ENCODE measurements at places on chromosomes 1 and 21.

DNA sequence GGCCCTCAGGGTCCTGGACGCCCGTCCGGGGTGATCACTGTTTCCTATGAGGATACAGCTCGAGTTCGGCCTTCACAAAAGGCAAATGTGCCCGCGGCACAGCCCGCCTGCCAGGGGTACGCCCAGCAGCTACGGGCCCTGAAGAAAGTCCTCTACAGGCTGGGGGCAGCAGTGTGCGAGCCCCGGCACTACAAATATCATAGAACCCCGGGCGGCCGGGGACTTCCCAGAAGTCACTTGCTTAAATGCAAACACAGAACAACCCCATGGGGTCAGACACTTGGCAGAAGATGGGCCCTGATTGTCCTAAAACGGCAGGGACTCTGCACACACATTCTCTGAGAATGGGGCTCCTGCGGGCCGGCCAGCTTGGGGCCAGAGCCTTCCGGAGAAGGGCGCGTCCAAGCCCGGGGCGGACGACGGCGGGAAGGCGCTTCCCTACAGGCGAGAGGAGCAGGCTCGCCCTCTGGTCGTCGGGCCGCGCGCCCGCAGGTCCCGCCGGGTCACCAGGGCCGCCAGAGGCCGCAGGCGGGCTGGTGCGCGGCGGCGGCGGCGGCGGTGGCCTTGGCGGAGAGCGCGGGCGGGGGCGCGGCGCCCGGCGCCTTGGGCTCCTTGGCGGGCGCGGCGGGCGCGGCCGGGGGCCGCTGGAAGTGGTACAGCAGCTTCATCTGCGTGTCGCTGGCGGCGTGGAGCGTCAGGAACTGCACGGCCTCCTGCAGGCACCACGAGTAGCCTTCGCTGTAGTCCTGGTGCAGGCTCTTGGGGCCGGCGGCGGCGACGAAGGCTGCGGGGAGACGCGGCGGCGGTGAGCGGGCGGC lies 888 bp downstream of the HES5 start:
- DNase-seq = no peak

- no peak for DNase-seq
Observed at GRCh38 chr1:168340781-168341482, 60.3 kb downstream of the TBX19 start.

- DNase-seq = no peak
Observed at GRCh38 chr1:43481491-43481890, 27.8 kb upstream of the HYI start.

GRCh38 chr1:51472359-51472758 lies 46.7 kb downstream of the EPS15 start:
- no peak for DNase-seq

- no peak for DNase-seq
Observed at GRCh38 chr1:2121101-2121691, 71.0 kb downstream of the PRKCZ start.

GRCh38 chr1:197171531-197171930 lies 25.1 kb upstream of the ASPM start:
- DNase-seq = no peak

DNA sequence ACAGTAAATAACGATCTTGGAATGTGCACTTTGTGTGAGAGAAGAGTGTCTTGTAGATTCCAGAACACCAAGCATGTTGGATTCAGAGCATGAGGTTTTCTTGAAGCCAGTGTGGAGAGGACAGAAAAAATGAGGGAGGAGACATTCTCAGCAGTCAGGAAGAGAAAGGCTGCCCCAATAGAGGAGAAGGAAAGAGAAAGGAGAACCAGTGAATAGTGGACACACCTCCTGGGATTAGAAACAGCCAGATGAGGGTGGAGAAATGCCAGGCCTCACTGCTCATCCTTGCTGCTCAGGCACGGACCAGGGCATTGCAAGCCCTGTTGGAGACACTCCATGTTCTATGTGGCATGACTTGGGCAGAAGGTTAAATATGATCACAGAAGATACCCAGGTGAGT lies 69.0 kb upstream of the KAZN start:
- DNase-seq = no peak

- DNase-seq = no peak
Observed at GRCh38 chr21:34599534-34600101, 15.3 kb downstream of the RCAN1 start.

- no peak for DNase-seq
Observed at GRCh38 chr1:64492424-64492823, 22.5 kb downstream of the CACHD1 start.

GRCh38 chr1:220552672-220553260 lies 24.8 kb downstream of the MARK1 start:
- no peak for DNase-seq

- DNase-seq = no peak
Observed at GRCh38 chr1:56676571-56677035, 31.5 kb downstream of the PRKAA2 start.

GRCh38 chr1:6370006-6370405 lies 23.6 kb downstream of the ACOT7 start:
- DNase-seq = no peak

DNA sequence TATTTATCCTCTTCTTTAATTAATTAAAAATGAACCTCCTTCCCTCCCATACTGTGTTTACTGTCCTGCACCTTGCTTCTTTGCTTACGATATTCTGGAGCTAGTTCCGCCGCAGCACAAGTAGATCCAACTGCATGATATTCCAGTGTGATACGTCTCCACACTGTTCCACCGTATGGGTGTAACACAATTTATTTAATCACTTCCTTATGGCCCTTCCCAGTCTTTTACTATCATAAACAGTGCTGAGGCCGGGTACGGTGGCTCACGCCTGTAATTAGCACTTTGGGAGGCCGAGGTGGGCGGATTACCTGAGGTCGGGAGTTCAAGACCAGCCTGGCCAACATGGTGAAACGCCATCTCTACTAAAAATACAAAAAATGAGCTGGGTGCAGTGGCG lies 25.7 kb downstream of the CNST start:
- no peak for DNase-seq

DNA sequence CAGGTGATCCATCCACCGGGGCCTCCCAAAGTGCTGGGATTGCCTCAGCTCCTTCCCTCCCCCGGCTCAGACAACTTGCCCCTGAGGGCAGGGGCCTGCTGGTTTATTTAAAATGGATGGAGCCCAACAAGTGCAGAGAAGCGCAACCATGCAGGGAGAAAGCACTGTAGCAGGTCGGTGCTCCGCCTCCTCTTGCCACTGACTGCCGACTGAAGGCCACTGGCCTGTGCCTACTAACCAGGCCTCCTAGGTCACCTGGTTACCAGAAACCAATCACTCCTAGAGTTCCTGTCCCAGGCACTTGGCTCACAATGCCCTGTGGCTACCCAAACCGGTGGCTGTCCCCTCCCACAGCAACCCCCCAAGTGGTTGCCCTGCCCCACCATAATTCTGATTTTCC lies 35.9 kb downstream of the ZNF695 start:
- DNase-seq = no peak

DNA sequence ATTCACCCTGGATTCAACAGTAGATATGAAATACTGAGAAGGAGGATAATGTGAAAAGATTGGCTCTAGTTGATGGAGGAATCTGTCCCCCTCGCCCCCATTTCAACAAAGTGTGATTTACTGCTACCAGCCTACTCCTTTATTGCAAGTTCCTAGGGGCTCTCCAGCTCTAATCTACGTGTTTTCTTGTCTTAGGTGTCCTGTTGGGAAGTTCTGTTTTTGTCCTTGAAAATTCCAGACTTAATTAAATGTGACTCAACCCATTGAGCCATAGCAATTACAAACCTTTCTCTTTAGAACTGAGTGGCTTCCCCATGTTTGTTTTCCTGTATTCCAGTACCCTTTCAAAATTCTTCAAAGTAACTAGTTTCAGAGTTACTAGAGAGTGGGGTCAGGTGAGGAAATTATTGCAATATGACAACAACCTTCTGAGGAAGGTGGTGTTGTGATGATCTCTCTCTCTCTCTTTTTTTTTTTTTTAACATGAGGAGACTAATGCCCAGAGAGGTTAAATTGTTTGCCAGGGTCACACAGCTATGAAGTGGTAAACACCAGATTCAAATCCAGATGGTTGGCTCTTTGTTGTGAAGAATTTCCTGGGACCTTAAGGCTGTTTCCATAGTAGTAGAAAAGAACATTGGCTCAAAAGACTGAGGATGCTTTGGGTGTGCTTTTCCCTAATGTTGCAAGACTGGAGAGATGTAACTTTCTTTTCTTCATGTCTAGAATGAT lies 3.5 kb downstream of the RGL1 start:
- no peak for DNase-seq

GRCh38 chr1:183879494-183879893 lies 74.6 kb downstream of the RGL1 start:
- no peak for DNase-seq

GRCh38 chr1:66502086-66502485 lies 31.9 kb upstream of the SGIP1 start:
- no peak for DNase-seq

GRCh38 chr1:221089803-221090202 lies 210.6 kb downstream of the HLX start:
- DNase-seq = no peak

DNA sequence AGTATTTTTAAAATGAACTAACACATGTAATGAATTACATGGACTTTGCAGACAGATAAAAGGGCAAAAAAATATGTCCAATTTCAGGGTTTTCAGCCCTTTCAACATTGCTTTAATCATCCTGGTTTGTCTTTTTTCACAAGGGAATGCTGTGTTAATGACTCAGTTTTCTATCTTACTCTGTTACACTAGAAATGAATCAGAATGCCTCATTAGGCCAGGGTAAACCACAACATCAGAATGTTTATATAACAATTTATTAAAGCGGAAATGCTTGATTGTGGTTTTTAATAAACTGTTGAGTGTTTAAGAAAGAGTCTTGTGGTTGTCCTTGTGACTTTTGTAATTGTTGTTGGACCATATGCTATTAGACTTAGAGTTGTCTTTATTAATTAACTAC lies 13.5 kb downstream of the GORAB start:
- DNase-seq = no peak

DNA sequence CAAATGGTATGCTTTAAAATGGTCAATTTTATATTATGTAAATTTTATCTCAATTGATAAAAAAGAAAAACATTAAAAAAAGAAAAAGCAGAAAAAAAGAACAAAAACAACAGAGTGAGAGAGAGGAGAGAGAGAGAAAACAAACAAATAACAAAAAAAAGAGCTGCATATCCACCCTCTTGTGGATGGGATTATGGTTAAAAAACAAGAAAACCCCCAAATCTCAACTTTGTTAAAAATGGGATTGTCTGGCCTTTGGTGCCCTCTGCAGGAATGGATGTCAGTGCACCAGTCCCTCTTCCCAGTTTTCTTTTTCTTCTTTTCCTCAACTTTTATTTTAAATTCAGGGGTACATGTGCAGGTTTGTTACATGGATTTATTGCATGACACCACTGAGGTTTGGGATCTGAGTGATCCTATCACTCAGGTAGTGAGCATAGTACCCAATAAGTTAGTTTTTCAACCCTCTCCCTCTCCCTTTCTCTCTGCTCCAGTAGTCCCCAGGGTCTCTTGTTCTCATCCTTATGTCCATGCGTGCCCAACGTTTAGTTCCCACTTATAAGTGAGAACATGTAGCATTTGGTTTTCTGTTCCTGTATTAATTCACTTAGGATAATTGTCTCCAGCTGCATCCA lies 28.1 kb downstream of the RNF187 start:
- DNase-seq = no peak

- DNase-seq = no peak
Observed at GRCh38 chr21:28410256-28410655, 582.4 kb downstream of the LTN1 start.

- DNase-seq = no peak
Observed at GRCh38 chr1:9510130-9510529, 29.1 kb upstream of the SLC25A33 start.

- DNase-seq = no peak
Observed at GRCh38 chr1:47948126-47948525, 49.1 kb downstream of the TRABD2B start.

- no peak for DNase-seq
Observed at GRCh38 chr1:6970221-6970620, 185.0 kb downstream of the CAMTA1 start.

- DNase-seq = no peak
Observed at GRCh38 chr1:163072658-163073057, 3.5 kb downstream of the RGS4 start.

DNA sequence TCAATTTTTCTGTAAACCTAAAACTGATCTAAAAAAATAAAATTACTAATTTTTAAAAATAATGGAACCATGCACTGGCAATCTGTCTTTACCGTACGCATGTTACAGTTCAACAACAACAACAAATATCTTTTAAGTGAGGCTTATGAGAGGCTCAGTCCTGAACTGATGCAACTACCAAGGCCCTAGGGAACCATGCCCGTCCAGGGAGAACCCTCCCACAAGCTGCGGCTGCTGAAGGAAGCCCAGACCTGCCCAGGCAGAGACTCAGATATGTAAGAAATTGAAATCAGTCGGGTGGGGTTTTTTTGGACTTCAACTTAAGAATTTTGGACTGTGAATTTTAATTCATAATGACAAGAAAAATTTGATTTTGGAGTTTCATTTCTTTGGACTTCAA lies 91.1 kb downstream of the NPHP4 start:
- no peak for DNase-seq

DNA sequence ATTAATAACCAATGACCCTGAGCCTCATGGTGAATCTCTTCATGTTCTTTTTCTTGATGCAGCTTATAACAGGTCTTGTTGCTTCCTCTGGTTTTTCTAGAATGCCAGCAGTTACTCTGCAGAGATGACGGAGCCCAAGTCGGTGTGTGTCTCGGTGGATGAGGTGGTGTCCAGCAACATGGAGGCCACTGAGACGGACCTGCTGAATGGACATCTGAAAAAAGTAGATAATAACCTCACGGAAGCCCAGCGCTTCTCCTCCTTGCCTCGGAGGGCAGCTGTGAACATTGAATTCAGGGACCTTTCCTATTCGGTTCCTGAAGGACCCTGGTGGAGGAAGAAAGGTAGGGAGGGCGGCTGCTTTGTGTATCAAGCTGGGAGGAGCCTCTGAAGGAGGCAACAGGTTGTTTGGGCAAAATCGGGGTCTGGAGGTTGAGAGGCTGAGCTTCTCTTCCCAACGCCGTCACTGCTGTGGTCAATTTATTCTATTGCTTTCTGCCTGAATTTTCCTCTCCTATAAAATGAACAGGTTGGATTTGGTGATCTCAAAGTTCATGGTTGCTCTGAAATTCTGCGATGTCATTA lies 6.7 kb downstream of the ABCG1 start:
- DNase-seq = no peak

DNA sequence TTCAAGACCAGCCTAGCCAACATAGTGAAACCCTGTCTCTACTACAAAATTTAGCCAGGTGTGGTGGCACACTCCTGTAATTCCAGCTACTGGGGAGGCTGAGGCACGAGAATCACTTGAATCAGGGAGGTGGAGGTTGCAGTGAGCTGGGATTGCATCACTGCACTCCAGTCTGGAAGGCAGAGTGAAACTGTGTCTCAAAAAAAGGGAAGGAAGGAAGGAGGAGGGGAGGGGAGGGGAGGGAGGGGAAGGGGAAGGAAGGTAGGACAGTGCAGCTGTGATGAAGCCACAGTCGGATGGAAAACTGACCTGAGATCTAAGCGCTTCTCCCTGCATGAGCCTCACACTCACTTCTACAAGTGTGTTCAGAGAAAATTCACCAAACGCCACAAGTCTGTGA lies 22.0 kb upstream of the FHAD1 start:
- no peak for DNase-seq

Measured in activated effector memory CD4-positive, alpha-beta T cell treated with Interleukin-2 at 50 U/mL for 16 hours (primary cell).